ENCODE measurements at places on chromosomes 4 and X. TPM values are rescaled to one million over a fixed set of nuclear protein-coding genes. Genes with fewer than 3 reads are reported as not detected.

DNA sequence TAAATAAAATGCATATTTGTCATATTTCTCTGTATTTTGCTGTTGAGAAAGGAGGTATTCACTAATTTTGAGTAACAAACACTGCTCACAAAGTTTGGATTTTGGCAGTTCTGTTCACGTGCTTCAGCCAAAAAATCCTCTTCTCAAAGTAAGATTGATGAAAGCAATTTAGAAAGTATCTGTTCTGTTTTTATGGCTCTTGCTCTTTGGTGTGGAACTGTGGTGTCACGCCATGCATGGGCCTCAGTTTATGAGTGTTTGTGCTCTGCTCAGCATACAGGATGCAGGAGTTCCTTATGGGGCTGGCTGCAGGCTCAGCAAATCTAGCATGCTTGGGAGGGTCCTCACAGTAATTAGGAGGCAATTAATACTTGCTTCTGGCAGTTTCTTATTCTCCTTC lies 3.3 kb downstream of the HTT start:
- peaks cover 40% of the 10 kb centered on the region for H3K4me1 ChIP-seq
- H3K36me3 ChIP-seq: peaks cover 12% of the 10 kb centered on the region
- DNase-seq: no peak
- H3K27me3 ChIP-seq: no peaks in the 10 kb centered on the region
- H3K27ac ChIP-seq: no peak overlapping the region
- H3K4me3 ChIP-seq: no peak overlapping the region

DNA sequence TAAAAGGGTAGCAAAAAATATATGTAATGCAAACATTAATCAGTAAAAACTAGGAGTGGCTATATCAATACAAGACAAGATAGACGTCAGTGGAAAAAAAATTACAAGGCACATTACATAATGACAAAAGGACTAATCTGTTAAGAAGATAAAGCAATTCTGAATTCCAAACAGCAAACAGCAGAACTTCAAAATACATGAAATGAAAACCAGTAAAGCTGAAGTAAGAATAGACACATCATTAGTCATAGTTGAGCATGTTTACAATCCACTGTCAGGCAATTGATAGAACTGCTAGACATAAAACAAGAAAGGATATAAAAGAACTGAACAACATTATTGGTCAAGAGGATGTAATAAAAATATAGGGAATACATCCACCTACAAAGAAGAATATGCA lies 12.2 kb downstream of the SULT1B1 start:
- DNase-seq: no peak
- no peak overlapping the region for H3K4me3 ChIP-seq
- H3K27me3 ChIP-seq: no peaks in the 10 kb centered on the region
- H3K4me1 ChIP-seq: no peaks in the 10 kb centered on the region
- no peak overlapping the region for H3K27ac ChIP-seq
- no peaks in the 10 kb centered on the region for H3K36me3 ChIP-seq

DNA sequence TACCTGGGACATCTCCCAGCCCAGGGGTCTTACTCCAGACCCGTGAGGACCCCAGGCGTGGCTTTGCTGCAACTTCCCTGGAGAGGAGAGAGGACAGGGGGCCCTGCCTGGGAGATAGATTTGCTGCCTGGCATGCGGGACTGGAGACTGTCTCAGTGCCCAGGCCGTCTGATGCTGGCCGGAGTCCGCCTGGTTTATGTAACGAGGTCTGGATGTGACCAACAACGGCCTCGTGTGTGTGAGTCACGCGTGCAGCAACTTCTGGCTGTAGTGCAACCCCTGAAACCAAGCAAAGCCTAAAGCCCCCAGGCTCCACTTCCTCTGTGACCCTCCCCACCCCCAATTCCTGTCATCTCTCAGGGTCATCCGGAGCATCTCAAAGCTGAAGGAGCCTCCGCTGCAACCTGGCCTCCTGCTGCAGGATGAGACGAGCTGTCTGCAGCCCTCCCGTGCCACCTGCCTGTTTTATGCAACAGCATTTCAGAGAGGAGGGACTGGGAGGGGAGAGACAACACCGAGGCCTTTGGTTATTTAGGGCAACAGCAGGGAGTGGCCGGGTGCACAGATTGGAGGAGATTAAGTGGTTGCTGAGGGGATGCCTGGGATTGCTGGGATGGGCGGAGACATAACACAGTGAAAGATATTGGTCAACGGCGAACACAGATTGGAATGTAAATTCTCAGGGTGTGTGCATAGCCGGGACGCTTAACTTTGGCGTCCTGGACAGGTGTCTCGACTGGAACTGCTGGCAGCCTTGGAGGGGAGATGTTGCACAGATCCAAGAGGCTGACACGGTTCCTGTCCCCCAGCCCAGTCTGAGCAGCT lies 16.0 kb downstream of the XG start:
- H3K27me3 ChIP-seq: peaks cover 8% of the 10 kb centered on the region
- no peaks in the 10 kb centered on the region for H3K4me1 ChIP-seq
- no peak for DNase-seq
- no peak overlapping the region for H3K27ac ChIP-seq

GRCh38 chr4:127856813-127857447 lies 23.8 kb upstream of the PLK4 start:
- H3K27ac ChIP-seq: no peak overlapping the region
- no peak for DNase-seq
- peaks cover 14% of the 10 kb centered on the region for H3K36me3 ChIP-seq
- H3K4me1 ChIP-seq: peaks cover 2% of the 10 kb centered on the region

DNA sequence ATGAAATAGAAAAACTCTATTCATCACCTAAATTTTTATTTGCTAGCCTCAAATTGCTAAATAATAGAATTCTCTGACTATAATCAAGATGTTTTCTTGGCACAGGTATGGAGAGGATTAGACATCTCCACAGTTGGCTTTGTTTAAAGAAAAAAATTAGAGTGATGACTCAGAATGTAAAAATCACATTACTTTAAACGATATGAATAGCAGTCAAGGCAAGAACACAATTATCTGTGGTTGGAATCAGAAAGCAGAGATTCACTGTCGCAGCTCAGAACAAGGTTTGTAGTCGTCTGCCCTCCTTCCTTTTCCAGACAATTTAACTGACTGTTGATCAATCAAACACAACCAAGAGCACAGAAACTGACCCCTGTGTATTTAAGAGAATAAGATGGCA lies 32.2 kb upstream of the CCKAR start:
- H3K27me3 ChIP-seq: peaks cover 11% of the 10 kb centered on the region
- no peak overlapping the region for H3K4me3 ChIP-seq
- no peaks in the 10 kb centered on the region for H3K4me1 ChIP-seq
- H3K36me3 ChIP-seq: no peaks in the 10 kb centered on the region

DNA sequence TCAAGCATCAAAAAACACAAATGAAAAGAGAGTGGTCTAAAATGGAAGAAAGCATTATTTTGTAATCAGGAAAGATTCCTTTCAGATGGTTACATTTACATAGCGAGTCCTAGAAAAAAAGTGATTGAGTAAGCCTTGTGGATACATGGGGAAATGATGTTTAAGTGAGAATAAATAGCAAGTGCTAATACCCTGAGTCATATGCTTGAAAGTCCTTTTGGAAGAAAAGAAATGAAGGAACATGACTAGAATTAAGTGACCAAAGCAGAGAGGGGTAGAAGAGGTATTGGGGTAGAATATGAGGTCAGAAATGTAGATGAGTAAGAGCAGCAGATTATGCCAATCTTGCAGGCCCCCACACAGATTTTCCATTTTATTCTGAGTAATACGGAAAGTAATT lies 814.8 kb upstream of the GRID2 start:
- no peaks in the 10 kb centered on the region for H3K4me1 ChIP-seq
- DNase-seq: no peak
- H3K27ac ChIP-seq: no peak overlapping the region
- no peaks in the 10 kb centered on the region for H3K27me3 ChIP-seq

- no peaks in the 10 kb centered on the region for H3K4me1 ChIP-seq
- no peak overlapping the region for H3K4me3 ChIP-seq
- no peak overlapping the region for H3K27ac ChIP-seq
- H3K36me3 ChIP-seq: no peaks in the 10 kb centered on the region
These were observed 318.9 kb upstream of the PPP1R2C start for GRCh38 chrX:43096830-43097229.

DNA sequence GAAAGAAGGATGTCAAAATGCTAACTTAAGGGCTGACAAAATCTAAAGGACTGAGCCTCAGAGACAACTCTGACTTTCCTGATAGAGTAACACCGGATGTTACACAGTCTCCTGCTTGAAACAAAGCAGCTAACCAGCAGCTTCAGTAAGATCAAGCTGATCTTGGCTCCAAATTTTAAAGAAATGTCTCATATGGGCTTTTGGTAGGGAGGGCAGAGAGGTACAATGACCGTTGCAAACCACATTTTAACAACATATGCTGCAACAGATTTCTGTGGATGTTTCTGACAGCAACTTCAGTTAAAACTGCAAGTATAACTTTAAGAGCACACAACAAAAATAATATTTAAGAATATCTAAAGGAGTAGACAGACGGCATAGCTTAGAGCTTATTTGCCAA lies 9.1 kb downstream of the RPGR start:
- H3K36me3 ChIP-seq: peaks cover 3% of the 10 kb centered on the region
- H3K4me1 ChIP-seq: no peaks in the 10 kb centered on the region
- no peak overlapping the region for H3K27ac ChIP-seq
- H3K4me3 ChIP-seq: no peak overlapping the region
- no peaks in the 10 kb centered on the region for H3K27me3 ChIP-seq
- DNase-seq: no peak

- peak overlapping the region; percentile 88 for H3K4me3 ChIP-seq
- H3K27me3 ChIP-seq: no peaks in the 10 kb centered on the region
- H3K4me1 ChIP-seq: peaks cover 65% of the 10 kb centered on the region
- no peak for DNase-seq
These were observed 1.4 kb upstream of the PPID start for GRCh38 chr4:158724637-158725036.

DNA sequence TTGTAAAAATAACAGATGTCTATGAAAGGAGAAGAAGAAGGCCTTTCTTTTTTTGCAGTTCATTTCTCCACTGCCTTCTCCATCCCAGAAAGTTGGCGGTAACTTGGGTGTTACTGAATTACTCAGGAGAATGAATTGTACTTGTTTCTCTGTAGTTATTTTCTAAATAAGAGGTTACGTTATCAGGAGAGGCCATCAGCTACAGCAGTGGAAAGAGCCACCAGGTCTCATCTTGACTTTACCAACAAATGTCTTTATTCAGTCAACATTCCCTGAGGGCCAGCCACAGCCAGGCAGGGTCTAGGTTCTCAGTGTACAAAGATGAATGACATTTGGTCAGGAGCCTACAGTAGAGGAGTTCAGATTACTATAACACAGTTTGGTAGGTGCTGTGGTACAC lies 8.1 kb downstream of the HADH start:
- H3K36me3 ChIP-seq: peaks cover 51% of the 10 kb centered on the region
- H3K4me1 ChIP-seq: peaks cover 12% of the 10 kb centered on the region
- no peak overlapping the region for H3K27ac ChIP-seq
- no peaks in the 10 kb centered on the region for H3K27me3 ChIP-seq
- DNase-seq: no peak

DNA sequence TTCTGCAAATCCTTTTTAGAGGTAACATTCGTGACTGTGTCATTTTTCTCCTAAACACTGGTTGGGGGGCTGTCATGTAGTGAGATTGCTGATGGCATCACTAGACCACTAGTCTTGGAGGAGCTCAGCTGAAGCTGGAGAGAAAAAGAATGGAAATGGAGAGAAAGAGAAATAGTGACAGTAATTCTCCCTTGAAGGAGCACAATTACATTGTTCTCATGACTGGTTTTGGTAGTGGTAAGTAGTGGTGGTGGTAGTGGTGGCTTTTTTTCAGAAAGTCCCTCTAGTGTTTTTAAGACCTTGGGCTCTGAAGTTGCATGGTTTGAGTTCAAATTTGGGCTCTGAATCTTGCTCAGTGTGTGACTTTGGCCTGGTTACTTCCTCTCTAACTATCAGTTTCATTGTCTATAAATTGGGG lies 99.8 kb downstream of the LARP7 start:
- H3K27ac ChIP-seq: peak overlapping the region; percentile 91
- H3K27me3 ChIP-seq: no peaks in the 10 kb centered on the region
- peak; percentile 42 for DNase-seq
- H3K36me3 ChIP-seq: no peaks in the 10 kb centered on the region
- H3K4me3 ChIP-seq: peak overlapping the region; percentile 24

- no peaks in the 10 kb centered on the region for H3K27me3 ChIP-seq
- no peaks in the 10 kb centered on the region for H3K36me3 ChIP-seq
- no peak for DNase-seq
- H3K4me3 ChIP-seq: no peak overlapping the region
- no peaks in the 10 kb centered on the region for H3K4me1 ChIP-seq
These were observed 148.7 kb downstream of the FSTL5 start for GRCh38 chr4:162015090-162015489.

GRCh38 chr4:87046121-87046551 lies 111.3 kb downstream of the AFF1 start:
- H3K27ac ChIP-seq: no peak overlapping the region
- peaks cover 26% of the 10 kb centered on the region for H3K36me3 ChIP-seq
- peaks cover 27% of the 10 kb centered on the region for H3K4me1 ChIP-seq
- no peaks in the 10 kb centered on the region for H3K27me3 ChIP-seq

GRCh38 chr4:21888195-21888976 lies 60.2 kb downstream of the KCNIP4 start:
- H3K27ac ChIP-seq: no peak overlapping the region
- H3K36me3 ChIP-seq: no peaks in the 10 kb centered on the region
- no peaks in the 10 kb centered on the region for H3K4me1 ChIP-seq
- no peaks in the 10 kb centered on the region for H3K27me3 ChIP-seq
- DNase-seq: no peak

- H3K4me1 ChIP-seq: no peaks in the 10 kb centered on the region
- H3K27ac ChIP-seq: no peak overlapping the region
- DNase-seq: no peak
- H3K4me3 ChIP-seq: no peak overlapping the region
- H3K36me3 ChIP-seq: no peaks in the 10 kb centered on the region
- H3K27me3 ChIP-seq: peaks cover 43% of the 10 kb centered on the region
These were observed 211.1 kb downstream of the RELL1 start for GRCh38 chr4:37475087-37475486.

- H3K4me1 ChIP-seq: no peaks in the 10 kb centered on the region
- DNase-seq: no peak
- no peak overlapping the region for H3K27ac ChIP-seq
- no peaks in the 10 kb centered on the region for H3K36me3 ChIP-seq
- H3K4me3 ChIP-seq: no peak overlapping the region
These were observed 634.7 kb upstream of the BOD1L1 start for GRCh38 chr4:14262221-14262620.

DNA sequence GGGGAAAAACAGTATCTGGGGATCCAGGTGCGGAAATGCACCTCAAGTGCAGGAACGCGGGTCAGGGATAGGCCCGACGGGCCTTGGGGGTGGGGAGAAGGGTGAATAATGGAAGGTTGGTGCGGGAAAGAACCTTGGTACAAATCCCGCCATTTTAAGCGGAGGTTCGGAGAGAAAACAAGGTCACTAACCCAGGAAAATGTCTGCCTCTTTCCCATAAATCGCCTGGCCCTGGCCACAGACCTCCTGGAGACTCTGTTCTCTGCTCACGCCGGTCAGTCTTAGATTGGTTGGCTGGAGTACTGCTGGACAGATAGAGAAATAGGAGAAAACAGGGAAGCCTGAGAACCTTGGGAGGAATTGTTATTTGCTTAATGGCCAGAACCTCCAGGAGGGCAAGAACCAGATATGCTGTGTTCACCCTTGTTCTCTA lies 897 bp upstream of the FBXL5 start:
- peak overlapping the region; percentile 96 for H3K27ac ChIP-seq
- peaks cover 19% of the 10 kb centered on the region for H3K36me3 ChIP-seq
- H3K4me3 ChIP-seq: peak overlapping the region; percentile 83
- no peaks in the 10 kb centered on the region for H3K27me3 ChIP-seq
- peaks cover 40% of the 10 kb centered on the region for H3K4me1 ChIP-seq

- H3K4me3 ChIP-seq: no peak overlapping the region
- no peaks in the 10 kb centered on the region for H3K27me3 ChIP-seq
- peaks cover 4% of the 10 kb centered on the region for H3K36me3 ChIP-seq
- peaks cover 37% of the 10 kb centered on the region for H3K4me1 ChIP-seq
- DNase-seq: no peak
These were observed 81.4 kb downstream of the FBXW7 start for GRCh38 chr4:152454398-152455011.

Gene FAM193A
- total RNA-seq: 37.9 TPM

Gene MAGEA11
- total RNA-seq: not detected

Gene TLR2
- total RNA-seq: 0.41 TPM

Gene LDOC1
- total RNA-seq: 2.0 TPM

Gene NXF2
- not detected for total RNA-seq

Gene PKD2
- total RNA-seq: 12.5 TPM

Gene PABPC1L2B
- not detected for total RNA-seq

Data from activated CD8-positive, alpha-beta memory T cell treated with anti-CD3 and anti-CD28 coated beads, Interleukin-2, amount 10 ng/mL, durations not matched to agents 7 days and 5 days (primary cell).